Neural progenitor cell (in vitro differentiated cells): ENCODE measurements at places on chromosomes 5 and 9.

- no peak for DNase-seq
These were observed 147.6 kb downstream of the GAPVD1 start for GRCh38 chr9:125409217-125409636.

DNA sequence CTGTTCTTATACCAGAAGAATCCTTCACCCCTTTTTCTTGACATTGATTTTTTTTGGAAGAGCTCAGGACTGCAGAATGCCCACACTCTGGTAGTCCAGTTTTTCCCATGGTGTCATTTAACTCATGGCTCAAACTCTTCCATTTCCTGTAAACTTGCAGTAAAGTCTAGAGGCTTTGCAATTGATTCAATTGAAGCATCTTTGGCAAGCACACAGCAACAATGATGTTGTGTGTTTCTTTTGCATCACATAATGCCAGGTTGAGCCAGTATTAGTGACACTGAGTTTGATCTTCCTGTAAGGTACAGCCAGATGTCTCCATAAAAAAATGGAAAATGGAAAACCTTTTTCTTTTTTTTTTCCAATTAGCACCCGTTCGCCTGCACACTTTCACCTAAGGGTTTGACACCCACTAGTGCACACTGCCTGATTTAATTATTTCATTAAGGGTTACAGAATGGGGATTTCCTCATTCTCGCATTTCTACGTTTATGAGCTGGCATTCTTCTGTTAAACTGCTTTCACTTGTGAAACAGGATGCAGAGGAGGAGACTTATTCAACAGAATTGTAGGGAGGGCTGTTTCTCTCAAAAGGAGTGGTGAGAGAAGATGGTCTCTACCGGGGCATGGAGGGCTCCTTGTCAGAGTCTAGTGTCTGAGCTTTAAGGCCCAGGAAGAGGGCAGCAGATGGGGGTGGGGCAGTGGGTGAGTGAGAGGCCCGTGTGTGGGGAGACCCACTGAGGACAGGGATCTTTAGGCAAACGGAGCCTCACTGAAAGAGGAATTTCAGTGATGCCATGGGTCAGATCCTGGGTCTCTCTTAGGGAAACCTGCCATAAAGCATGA lies 2.2 kb upstream of the S1PR3 start:
- no peak for DNase-seq

- DNase-seq, result no peak
These were observed 129.9 kb downstream of the SGCD start for GRCh38 chr5:156456857-156457256.

- no peak for DNase-seq
These were observed 20.8 kb downstream of the UGT3A2 start for GRCh38 chr5:36045895-36046294.

DNA sequence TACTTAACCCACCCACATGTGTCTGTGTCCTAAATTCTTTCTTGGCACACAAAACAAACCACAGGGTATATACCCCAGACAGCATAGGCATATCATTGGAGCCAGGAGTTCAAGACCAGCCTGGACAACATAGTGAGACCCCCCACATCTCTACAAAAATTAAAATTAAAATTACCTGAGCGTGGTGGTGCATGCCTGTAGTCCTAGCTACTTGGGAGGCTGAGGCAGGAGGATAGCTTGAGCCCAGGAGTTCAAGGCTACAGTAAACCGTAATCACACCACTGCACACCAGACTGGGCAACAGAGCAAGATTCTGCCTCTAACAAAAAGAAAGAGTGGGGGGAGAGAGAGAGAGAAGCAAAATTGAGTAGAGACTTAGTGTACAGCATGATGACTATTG lies 4.6 kb upstream of the AGTPBP1 start:
- no peak for DNase-seq

- DNase-seq, result peak; percentile 48
These were observed 17.5 kb downstream of the CAPSL start for GRCh38 chr5:35920890-35921289.
